ENCODE measurements at places on chromosomes 5 and 9.

GRCh38 chr5:122870219-122870856, 24.9 kb downstream of the SNX24 start:
- DNase-seq: no peak

DNA sequence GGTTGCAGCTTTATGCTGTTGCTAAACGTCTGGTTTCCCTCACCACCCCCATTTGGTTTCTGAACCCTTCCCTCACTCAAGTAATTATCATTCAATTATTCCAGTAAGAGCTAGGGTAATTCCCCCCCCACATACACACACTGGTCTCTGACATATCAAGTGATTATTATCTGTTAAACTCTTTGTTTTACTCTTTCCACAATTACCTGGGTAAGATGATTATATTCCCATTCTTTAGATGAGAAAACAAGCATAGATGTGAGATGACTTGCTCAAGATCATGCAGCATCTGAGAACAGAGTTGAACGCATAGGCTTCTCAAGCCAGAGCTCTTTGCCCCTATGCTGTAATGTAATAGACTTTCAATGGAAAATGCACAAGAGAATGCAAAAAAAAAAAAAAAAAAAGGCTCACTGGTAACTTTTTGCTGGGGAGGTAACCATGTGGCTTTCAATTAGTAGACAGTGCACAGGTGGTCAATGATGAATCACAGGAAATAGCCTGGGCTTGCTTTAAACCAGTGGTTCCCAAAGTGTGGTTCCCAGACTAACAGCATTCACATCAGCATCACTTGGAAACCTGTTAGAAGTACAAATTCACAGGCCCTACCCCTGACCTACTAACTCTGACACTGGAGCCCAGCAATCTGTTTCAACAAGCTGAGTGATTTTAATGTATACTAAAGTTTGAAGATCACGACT, 87.6 kb downstream of the PIK3R1 start:
- DNase-seq: no peak

DNA sequence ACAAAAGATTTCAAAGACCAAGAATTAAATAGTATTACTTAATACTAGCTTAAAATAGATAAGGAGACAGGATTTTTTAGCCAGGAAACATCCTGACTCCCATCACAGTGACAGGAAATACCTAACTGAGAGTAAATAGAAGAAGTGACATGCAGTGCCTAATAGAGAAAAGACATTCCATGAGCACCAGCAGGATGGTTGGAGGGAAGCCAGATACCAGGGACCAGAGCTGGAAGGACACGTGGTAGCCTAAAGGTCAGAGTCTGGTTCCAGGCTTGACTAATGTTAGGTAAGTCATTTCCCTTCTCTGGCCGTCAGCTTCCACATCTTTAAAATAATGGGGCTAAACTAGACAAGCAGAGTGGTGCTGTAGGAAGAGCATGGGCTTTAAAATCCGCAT, 41.6 kb downstream of the CDK5RAP2 start:
- no peak for DNase-seq

DNA sequence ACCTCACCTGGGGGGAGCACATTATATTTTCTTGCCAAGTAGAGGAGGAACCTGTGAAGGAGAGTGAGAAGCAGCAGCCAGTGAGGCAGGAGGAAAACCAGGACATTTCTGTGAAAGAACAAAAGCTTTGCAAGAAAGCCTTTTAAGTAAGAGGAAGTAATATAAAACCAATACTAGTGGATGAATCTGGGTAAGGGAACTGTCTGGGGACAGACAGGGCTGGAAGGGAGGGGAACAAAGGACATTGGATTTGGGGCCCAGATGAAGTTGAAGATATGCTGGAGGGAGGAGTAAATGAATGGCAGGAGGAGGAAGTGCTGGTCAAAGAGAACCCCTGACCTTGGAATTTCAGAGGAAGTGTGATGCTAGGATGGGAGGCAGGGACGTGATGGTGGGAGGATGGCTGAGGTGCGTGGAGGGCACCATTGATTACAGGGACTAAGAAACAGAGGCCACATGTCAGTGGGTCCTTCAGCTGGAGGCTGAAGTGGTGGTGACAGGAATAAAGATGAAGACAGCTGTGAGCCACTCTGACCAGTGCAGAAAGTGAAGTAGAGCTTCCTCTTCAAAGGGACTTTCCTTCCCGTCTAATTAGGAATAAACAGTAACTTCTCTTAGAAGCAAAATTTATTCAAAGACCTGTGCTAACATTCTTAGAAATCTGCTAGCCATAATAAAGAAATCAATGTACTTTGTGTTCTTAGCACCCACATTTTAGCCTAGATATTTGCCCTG, 43.5 kb upstream of the FABP6 start:
- no peak for DNase-seq

- DNase-seq: no peak
Measured at GRCh38 chr9:7103367-7103766, 345.6 kb downstream of the KDM4C start.
